Fibroblast of villous mesenchyme (primary cell): ENCODE measurements at places on chromosomes 5 and 9.
A peak's percentile ranks its signal among the peaks of the same experiment; 100 is the strongest.

GRCh38 chr5:138720840-138721239 lies 32.4 kb upstream of the CTNNA1 start:
- DNase-seq: no peak

DNA sequence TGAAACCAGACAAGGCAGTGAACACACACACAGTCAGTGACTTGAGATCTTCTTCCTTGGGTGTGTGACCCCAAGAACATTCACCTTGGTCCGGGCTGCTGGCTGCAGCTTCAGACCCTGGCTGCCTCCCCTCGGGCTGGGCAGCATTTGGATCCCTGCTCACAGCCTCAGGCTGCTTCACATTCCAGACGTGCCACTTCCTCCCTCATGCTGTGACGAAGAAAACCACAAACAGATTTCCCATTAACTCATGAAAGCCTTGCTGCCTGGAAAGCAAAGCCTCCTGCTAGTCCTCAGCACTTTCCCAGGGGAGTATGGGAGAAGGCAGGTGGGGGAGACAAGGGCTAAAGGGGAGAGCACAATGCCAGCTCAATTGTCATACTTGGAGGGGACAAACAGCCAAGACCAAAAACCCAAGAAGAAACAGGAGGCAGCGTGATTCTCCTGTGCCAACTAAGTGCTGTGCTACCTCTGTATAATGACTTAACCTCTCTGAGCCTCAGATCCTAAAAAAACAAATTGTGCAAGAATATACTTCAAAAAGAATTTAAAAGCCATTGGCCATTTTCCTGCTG lies 594.6 kb upstream of the BRINP1 start:
- peak; percentile 79 for DNase-seq

GRCh38 chr5:139904816-139905661 lies 109.4 kb downstream of the PSD2 start:
- no peak for DNase-seq

- DNase-seq: no peak
These were observed 310.2 kb downstream of the YTHDC2 start for GRCh38 chr5:113823696-113824095.

- DNase-seq: no peak
These were observed 3.5 kb downstream of the NRG2 start for GRCh38 chr5:140039561-140039960.

- DNase-seq: no peak
These were observed 178.8 kb upstream of the KIF2A start for GRCh38 chr5:62127098-62127736.

DNA sequence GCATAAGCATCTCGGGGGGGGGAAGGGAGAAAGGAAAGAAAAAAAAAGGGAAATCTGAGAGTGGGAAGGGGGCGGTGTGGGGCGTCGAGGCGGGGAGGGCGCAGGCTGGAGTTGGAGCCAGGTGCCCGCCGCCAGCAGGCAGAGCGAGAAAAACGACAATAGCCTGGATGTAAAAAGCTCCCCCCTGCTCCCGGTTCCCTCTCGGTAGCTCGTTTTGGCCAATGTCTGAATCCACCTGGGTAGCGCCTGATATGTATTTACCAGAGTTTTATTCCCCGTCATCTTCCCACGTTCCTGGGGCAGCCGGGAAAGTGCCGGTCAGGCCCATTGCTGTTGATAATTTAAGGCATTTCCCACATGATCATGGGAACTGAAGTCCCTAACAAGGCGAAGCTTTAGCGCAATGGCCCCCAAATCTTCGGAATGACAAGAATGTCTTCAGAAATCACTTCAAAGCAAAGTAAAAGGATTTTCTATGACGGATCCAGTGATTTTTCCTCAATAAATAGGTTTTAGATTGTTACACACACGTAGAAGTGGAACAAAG lies 3.0 kb upstream of the OTP start:
- DNase-seq: no peak

GRCh38 chr9:70983723-70984295 lies 137.6 kb downstream of the TRPM3 start:
- DNase-seq: peak; percentile 53

- DNase-seq: no peak
These were observed 700.2 kb downstream of the IRX1 start for GRCh38 chr5:4295663-4296339.
